ENCODE measurements at places on chromosomes 1 and 21. TPM values are rescaled to one million over a fixed set of nuclear protein-coding genes. Genes with fewer than 3 reads are reported as not detected.

- DNase-seq, result no peak
Measured at GRCh38 chr1:196887515-196888239, at the start of gene CFHR4. CFHR4 (plus strand) TSS chr1:196888052; CDS start chr1:196888151, 99 bp downstream.

DNA sequence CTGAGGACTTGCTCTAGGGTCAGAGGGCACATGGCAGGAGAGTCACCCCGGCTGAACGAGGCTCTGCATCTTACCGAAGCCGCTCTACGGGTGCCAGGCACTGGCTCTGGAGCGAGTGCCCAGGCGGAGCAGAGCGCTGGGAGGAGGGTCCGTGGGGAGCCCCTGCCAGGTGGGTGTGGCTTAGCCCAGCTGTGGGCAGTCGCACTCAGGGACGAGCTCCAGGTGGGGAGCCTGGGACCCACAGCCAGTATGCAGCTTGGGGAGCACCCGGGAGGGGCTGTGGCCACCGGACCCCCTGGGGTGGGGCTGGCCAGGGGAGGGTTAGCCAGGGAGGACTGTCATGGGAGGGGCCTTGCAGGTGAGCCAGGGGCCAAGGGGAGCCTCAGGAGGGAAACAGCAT is 3.8 kb downstream of the AGRN start:
- no peak for DNase-seq

Gene KMO
- 0.73 TPM for total RNA-seq

Gene RGS1
- 43.0 TPM for total RNA-seq

Gene TAS1R1
- 1.5 TPM for total RNA-seq

Gene ETNK2
- total RNA-seq, result 84.5 TPM

DNA sequence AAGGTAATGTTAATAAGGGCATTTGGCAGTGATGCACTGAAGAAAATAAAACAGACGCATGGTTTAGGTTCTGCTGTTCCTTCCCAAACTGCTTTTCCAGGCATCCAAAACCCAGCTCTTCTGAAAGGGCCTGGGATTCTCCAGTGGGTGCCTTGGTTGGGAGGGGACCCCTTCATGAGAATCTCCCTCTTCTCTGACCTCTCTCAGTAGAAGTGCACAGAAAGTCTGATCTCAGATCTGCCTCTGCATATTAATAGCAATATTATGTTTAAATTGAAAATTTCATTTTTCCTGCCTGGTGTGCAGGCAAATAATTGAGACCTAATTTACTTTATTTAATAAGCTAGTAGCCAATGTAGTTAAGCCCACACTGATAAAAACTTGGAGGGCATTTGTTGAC is 260.6 kb downstream of the CAMTA1 start:
- no peak for DNase-seq

Gene OLIG2
- total RNA-seq, result not detected

Gene MAP3K21
- 76.1 TPM for total RNA-seq

GRCh38 chr1:25695771-25696311 is 79.2 kb downstream of the MAN1C1 start:
- no peak for DNase-seq

GRCh38 chr1:64917328-64917861 is 49.0 kb downstream of the JAK1 start:
- no peak for DNase-seq

Gene SIK1
- total RNA-seq, result 17.3 TPM

Gene NCF2
- total RNA-seq, result 5.6 TPM

GRCh38 chr1:78387871-78388270 is 102.9 kb upstream of the PTGFR start:
- no peak for DNase-seq

- no peak for DNase-seq
Measured at GRCh38 chr1:8061673-8062386, 35.7 kb upstream of the ERRFI1 start.

- DNase-seq, result no peak
Measured at GRCh38 chr1:201279313-201279712, 4.0 kb upstream of the PKP1 start.

Gene TGFBR3
- total RNA-seq, result 26.4 TPM

Gene MAEL
- 0.32 TPM for total RNA-seq

Gene CYP4Z1
- 2.0 TPM for total RNA-seq

Gene PPM1J
- 2.0 TPM for total RNA-seq

DNA sequence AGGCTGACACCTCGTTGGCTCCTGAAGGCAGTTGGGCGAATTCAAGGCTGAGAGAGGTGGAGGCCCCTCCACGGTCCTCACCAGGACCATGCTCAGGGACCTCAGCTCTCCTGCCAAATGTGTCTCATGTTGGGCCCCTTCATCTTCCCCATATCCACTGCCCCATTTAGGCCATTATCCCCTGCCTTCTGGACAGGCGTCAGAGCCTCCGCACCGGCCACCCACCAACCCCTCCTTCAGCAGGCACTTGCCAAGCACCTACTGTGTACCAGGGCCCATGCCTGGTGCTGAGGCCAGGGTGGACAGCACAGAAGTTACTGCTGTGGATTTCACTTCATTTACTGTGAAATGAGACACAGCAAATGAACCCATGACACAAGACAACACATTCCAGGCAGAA is 325.8 kb downstream of the MATN1 start:
- DNase-seq, result no peak

GRCh38 chr1:246595146-246595545 is 28.9 kb downstream of the CNST start:
- DNase-seq, result no peak

DNA sequence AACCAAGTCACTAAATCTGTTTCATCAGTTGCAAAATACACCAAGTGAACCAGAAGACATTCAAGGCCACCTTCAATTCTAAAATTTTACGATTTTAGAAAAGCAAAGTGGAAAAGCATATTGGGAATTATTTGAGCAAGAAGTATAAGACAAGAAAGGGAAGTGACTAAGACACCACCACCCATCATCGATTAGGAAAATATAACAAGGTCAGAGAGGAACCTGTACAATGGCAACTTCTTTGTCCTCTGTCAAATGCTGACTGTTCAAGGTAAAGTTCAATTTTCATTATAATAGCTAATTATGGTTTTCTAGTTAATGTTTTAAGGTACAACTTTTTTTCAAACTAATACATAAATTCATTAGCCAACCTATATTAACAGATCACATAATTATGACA is 10.8 kb downstream of the FRRS1 start:
- DNase-seq, result no peak

Gene SLAMF6
- total RNA-seq, result 1.4 TPM

GRCh38 chr1:91876781-91877573 is 9.0 kb downstream of the TGFBR3 start:
- no peak for DNase-seq

DNA sequence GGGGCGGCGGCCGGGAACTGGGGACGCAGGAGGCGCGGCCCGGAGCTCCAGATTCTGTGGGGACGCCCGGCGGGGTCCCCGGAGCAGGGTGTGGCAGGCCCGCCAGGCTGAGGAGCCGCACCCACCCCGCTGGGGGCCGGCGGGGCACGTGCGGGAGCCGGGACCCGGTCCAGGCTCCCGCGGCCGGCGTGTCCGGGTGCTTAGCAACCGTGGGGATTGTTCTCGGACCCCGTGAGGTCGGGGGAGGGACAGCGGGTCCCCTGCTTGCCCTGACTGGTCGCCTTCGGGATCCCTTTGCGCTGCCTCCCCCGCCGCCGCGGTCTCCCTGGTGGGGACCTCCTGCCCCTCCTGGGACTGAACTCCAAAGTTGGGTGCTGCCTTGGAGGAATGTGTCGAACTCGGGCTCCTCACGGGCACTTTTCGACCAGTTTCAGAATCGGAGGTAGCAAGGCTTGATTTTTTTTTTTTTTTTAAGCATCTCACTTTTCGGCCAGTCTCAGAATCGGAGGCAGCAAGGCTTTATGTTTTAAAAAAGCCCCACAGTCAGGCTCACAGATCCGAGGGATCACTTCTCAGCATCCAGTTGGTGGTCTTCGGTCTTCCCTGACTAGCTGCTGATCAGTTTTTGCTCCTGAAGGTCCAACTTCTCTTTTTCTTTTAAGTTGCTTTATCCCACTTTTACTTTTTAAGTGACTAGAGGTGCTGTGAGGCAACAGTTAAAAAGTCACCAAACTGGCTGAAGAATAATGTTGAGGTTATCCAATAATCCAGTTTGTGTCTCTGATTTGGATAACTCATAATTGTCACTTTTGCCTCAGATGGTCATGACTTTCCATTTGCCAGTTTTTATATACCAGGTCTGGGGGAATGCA is 648 bp downstream of the FAM76A start:
- peak; percentile 27 for DNase-seq

Gene AGT
- 4.7 TPM for total RNA-seq

GRCh38 chr1:197399755-197400521 is 131.9 kb downstream of the CRB1 start:
- DNase-seq, result no peak

DNA sequence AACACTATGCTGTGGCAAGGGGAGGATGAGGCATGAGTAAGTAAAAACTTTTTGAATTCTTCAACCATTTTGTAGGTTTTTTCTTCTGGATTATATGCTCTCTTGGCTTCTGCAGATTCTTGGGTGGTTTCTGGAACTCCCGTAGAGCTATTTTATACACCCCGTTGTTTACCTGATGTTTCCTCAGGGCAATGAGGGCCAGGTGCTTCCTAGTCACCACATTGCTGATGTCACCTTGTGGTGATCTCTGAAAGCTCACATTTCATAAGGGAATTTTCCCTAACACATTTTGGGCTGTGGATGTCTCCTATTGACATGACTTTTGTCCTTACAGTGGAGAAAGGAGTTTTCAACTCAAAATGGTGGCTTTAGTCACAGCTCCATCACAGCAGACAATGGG is 356.6 kb downstream of the PLA2G4A start:
- DNase-seq, result no peak

DNA sequence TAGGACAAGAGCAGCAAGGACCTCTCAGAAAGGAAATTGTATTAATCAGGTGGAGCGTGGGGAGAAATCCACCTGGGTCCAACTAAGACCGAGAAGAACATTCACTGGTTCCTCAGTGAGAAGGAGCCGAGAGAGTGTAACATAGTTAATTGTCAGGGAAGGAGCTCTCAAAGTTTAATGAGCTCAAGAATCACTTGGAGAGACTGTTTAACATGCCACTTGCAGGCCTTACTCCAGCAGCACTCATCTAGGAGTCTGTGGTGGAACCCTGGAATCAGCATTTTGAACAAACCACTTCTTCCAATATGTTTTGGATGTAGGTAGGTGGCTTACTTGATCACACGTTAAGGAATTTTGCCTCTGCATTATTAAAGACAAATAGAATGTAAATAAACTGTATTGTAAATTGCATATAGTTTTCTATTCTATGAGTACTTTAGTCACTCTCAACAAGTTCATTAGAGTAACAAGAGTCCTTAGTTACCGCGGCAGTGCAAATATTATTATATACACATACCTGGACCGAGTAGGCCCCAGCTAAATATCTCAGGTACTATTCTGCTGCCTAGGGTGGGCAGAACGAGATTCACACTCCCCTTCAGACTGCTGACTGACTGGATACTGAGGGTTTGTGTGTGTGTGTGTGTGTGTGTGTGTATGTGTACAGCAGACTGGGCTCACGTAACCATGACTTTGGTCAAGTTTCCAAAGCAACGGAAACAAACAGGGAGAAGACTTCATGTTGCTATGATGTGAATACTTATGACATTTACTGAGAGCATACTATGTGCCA is 203.2 kb upstream of the USP24 start:
- DNase-seq, result no peak

DNA sequence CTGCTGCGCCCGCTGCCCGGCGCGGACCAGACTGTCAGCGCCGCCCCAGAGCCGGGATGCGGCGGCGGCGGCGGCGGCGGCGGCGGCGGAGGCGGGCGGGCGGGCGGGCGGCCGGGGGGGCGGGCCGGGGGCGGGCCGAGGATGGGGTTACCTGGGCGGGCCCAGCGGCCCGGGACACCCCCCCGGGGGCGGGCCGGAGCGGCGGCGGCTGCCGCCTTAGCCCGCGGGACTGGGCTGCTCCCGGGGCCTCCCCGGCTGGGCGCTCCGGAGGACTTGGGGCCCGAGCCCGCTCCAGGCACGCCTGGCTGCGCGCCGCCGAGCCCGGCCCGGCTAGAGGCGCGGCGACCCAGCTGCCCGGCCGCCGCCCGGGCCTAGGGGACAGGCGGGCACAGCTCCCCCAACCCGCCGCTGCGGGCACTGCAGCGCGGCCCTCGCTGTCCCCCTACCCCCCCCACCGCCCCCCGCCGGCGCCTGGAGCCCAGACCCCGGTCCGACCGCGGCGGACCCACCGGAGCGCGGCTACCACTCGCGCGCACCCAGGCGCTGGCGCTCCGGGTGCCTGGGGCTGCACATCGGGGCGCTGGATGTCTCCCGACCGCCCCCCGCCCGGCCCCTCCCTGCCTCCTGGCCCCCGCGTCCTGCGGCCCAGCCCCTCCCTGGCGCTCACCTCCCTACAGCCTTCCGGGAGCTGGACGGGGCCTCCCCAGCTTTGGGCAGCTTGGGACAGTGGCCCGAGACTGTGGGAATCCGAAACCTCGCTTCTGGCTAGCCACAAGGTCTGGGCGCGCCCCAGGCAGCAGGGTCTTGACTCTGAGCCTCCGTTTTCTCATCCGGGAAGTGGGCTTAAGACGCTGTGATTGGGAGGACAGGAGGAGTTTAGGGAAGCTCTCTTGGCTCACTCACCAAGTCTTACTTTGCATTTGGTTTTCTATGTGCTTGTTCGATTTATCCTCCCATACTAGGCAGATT is at the start of gene WNT4:
Gene WNT4, minus strand, starts transcription at position 33 of the 969 bp plus-strand sequence. CDS start 175 bp downstream, outside the sequence.
- DNase-seq, result peak; percentile 45

Gene C1orf141
- total RNA-seq, result 5.4 TPM

DNA sequence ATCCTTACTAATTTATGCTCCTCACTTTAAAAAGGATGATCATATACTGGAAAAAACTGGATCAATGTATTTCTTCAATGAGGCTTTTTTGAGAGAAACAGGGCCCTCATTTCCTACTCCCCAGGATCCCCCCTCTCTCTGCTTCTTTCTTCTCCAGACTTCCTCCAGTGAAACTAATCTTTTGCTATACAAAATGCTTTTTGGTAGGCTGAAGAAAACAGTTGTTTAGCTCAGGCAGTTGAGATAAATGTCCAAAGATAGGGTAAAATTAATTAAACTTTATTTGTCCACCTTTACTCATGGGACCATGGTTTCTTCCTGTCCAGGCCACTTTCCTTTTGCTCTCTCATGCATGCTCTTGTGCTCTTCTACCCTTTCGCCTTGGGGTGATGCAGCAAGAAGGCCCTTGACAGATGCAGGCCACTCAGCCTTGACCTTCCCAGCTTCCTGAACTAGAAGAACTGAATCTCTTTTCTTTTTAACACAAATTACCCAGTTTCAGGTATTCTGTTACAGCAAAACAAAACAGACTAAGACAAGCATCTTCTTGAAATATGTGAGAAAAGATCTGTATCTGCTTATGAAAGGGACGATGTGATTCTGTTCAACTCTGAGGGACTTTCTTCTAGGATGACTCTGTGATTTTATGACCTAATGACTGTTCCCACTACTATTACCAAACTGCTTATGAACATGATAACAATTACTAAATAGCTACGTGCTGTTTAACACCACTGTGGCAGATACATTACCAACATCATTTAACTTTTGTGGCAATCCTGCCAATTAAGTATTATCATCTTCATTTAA is 63.7 kb downstream of the NVL start:
- DNase-seq, result no peak

Gene AMIGO1
- 9.5 TPM for total RNA-seq

DNA sequence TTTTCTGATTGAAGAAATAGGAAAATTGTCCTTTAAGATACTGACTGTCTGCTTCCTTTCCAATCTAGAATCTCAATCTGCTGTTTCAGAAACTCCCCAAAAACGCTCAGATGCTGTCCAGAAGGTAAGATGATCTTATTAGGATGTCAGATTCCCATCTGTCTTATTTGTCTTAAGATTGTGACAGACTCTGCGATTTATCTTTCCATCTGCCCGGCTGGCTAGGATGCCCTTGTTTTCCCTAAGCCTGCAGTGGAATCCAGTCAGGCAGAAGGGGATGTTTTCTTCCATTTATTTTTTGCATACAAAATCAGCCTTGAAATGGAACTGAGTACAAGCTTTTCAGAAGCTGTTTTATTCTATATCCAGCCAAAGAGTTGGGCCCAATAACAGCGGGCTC is 96.5 kb downstream of the FMN2 start:
- DNase-seq, result no peak
